Naive B cell (primary cell): ENCODE measurements at places on chromosomes 5 and 9.

GRCh38 chr5:96090215-96090614 lies 128.6 kb upstream of the ELL2 start:
- no peak for DNase-seq

GRCh38 chr5:143207563-143208364 lies 195.7 kb downstream of the NR3C1 start:
- no peak for DNase-seq

DNA sequence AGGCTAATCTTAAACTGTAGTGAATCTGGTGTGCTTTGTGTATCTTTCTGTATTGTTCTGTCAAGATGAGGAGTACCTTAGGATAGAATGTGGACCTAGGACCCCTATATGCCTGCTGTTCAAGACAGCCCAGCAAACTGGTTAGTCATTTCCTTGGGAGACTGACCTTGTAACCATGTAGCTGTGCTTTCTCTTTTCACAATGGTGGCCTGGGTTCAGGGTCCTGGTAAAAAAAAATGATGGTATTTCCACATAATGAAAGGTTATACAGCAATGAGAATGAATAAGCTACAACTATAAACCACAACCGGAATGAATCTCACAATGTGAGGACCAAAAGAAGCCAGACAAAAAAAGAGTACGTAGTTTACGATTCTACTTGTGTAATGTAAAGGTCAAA lies 36.4 kb upstream of the F2RL1 start:
- no peak for DNase-seq

DNA sequence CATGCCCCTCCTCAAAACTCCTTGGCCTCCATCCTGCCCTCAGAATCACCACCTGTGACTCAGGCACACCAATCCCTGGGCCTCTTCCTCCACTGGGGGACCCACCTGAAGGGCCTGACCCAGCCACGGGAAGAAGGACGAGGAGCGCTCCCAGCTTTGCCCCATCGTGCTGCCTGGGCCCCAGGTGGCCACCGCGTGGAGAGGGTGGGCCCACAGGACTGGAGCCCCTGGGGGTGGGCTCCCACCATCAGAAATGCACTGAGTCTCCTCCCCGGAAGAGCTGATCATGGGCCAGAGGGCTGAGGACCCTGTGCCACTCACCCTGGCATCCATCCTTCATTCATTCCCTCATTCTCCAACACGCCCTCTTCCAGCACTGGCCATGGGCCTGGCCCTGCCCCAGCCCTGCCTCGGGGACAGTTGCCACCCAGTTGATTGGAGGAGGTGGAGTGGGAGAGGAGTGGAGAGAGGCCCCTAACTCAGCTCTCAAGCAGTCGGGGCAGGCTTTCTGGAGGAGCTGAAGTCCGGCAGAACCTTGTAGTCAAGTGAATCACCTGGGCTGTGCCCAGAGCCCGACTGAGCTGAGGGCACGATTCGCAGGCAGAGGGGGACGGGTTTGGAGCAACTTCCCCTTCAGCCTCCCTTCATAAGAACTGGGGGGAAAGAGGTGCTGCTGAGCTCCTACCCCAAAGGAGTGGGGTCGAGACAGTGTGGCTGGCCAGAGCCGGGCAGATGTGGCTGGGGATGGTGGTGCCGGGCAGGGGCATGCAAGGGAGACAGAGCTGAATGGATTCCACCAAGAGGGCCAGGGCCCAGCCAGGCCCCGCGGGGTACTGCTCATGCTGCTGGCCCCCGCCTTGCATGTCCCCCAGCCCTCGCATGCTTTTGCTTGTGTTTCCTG lies 29.6 kb downstream of the DNM1 start:
- no peak for DNase-seq

GRCh38 chr5:150762211-150762610 lies 3.4 kb upstream of the DCTN4 start:
- no peak for DNase-seq

- no peak for DNase-seq
Measured at GRCh38 chr5:155189981-155190380, 176.4 kb downstream of the KIF4B start.

- no peak for DNase-seq
Measured at GRCh38 chr9:132424857-132425674, 15.1 kb downstream of the CFAP77 start.
